ENCODE measurements at places on chromosomes 13 and 19.
A peak's percentile ranks its signal among the peaks of the same experiment; 100 is the strongest.

- DNase-seq = peak; percentile 38
Observed at GRCh38 chr19:28940751-28941500, 272.0 kb downstream of the UQCRFS1 start.

- DNase-seq = no peak
Observed at GRCh38 chr19:15974856-15975255, 26.0 kb downstream of the OR10H4 start.

- DNase-seq = no peak
Observed at GRCh38 chr19:50414864-50415660, 3.7 kb upstream of the SPIB start.

DNA sequence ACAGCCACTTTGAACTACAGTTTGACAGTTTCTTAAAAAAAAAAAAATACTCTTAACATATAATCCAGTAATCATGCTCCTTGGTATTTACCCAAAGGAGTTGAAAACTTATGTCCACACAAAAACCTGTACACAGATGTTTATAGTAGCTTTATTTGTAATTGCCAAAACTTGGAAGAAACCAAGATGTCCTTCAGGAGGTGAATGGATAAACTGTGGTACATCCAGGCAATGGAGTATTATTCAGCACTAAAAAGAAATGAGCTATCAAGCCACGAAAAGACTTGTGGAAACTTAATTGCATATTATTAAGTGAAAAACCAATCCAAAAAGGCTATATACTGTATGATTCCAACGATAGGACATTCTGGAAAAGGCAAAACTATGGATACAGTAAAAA, 44.9 kb downstream of the RCBTB2 start:
- DNase-seq = no peak

- no peak for DNase-seq
Observed at GRCh38 chr19:38669552-38669951, 22.1 kb downstream of the ACTN4 start.

DNA sequence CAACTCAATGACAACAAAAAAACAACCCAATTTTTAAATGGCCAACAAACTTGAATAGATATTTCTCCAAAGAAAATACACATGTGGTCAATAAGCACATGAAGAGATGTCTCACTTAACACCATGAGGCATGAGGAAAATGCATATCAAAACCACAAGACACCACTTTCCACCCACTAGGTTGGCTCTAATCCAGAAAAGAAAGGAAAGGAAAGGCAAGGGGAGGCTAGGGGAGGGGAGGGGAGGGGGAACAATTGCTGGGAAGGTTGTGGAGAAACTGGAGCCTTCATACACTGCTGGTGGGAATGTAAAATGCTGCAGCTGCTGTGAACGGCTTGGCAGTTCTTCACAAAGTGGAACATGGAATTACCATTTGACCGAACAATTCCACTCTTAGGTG, 854.3 kb downstream of the UQCRFS1 start:
- peak; percentile 8 for DNase-seq

DNA sequence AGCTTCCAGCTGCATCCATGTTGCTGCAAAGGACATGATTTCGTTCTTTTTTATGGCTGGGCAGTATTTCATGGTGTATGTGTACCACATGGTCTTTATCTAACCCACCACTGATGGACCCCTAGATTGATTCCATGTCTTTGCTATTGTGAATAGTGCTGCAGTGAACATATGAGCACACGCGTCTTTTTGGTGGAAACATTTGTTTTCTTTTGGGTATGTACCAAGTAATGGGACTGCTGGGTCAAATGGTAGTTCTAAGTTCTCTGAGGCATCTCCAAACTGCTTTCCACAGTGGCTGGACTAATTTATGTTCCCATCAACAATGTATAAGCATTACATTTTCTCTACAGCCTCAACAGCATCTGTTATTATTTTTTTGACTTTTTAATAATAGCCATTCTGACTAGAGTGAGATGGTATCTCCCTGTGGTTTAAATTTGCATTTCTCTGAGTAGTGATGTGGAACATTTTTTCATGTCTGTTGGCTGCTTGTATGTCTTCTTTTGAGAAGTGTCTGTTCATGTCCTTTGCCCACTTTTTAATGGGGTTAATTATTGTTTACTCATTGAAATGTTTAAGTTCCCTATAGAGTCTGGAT, 6.8 kb upstream of the UBE2L5 start:
- no peak for DNase-seq

- DNase-seq = no peak
Observed at GRCh38 chr19:4284176-4284958, 5.3 kb downstream of the SHD start.

DNA sequence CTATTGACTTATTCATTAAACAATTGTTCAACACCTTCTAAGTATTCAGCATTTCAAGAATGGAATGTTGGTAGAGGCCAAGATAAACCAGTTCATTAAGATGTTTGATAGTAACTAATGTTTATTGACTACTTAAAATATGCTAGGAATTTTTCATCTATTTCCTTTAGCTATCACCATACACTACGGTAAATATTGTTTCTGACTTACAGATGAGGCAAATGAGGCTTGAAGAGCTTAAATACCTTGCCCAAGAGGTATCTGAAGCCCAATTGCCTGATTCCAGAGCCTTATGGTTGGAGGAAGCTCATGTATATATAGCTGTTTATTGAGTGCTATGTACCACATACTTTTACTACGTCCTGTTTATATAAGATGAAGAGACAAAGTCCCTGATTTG, 286.2 kb downstream of the NDFIP2 start:
- no peak for DNase-seq

Data from HT1080 (cell line).